ENCODE measurements at places on chromosomes 13 and 19. TPM values are rescaled to one million over a fixed set of nuclear protein-coding genes. Genes with fewer than 3 reads are reported as not detected.

DNA sequence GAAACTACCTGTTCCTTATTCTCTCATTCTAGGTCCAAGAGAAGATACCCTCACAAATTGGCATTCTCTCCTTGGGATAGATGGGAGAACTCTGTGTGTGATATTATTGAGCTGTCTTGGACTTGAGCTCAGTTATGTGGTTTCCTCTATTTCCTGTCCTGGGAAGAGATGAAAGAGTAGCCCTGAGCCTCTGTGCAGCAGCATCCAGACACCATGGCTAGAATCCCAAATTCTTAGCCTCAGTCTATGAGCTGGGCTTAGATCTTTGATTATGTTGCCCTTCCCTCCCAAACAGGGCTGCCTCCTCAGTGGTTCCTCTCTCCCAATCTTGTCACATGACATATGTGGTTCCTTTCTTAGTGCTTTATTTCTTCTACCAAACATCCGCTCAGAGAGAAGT, 290.7 kb downstream of the SPRY2 start:
- DNase-seq = no peak

EEF1AKMT1 gene
- total RNA-seq = 9.8 TPM

- DNase-seq = no peak
These were observed 53.6 kb upstream of the C1QTNF9B start for GRCh38 chr13:23950736-23951510.

- DNase-seq = no peak
These were observed 65.4 kb downstream of the SPATA13 start for GRCh38 chr13:24225930-24226329.

DNA sequence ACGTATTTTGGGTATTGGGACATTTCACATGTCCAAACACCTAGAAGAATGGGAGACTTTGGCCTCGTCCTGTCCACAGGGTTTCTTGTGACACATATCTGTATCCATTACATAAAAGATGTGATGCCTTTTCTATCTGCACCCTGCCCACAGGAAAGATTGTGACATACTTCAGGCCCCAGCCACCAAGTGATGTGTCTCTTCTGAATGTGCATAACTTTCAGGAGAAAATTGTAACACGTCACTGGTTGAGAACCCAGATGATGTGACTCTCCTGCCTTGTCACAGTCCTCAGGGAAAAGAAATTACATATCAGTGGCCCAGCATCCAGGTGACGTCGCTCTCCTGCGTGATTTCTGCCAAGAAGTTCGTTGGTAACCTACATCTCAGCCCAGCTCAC, 21.0 kb upstream of the ZNF681 start:
- DNase-seq = no peak

KLF1 gene
- not detected for total RNA-seq

SYDE1 gene
- 4.9 TPM for total RNA-seq

DNA sequence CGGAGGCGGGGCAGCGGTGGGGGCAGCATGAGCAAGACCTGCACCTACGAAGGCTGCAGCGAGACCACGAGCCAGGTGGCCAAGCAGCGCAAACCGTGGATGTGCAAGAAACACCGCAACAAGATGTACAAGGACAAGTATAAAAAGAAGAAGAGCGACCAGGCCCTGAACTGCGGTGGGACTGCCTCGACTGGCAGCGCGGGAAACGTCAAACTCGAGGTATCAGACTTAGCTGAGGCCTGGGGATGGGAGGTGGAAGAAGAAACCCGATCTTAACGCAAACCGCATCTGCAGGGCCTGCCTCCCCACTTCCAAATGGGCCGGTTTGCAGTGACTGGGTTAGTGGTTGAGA, 693 bp downstream of the RFXAP start:
- no peak for DNase-seq

FLT1 gene
- 0.25 TPM for total RNA-seq

SYNGR4 gene
- 0.49 TPM for total RNA-seq

GRCh38 chr19:50567052-50567841, 988 bp downstream of the LRRC4B start:
- no peak for DNase-seq

- DNase-seq = no peak
These were observed 5.9 kb downstream of the MBOAT7 start for GRCh38 chr19:54183431-54183830.

DNA sequence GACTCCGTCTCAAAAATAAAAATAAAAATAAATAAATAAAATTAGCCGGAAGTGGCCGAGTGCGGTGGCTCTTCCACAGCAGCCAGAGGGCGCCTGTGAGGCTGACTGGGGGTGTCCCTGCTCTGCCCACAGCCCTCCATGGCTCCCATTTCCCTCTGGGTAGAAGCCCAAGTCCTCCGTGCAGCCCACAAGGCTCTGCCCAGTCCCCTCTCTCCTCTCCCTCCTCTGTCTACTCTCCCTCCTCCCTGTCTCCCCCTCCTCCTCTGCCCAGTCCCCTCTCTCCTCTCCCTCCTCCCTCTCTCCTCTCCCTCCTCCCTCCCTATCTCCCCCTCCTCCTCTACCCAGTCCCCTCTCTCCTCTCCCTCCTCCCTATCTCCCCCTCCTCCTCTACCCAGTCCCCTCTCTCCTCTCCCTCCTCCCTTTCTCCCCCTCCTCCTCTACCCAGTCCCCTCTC, 20.4 kb downstream of the MISP start:
- DNase-seq = peak; percentile 55

DNA sequence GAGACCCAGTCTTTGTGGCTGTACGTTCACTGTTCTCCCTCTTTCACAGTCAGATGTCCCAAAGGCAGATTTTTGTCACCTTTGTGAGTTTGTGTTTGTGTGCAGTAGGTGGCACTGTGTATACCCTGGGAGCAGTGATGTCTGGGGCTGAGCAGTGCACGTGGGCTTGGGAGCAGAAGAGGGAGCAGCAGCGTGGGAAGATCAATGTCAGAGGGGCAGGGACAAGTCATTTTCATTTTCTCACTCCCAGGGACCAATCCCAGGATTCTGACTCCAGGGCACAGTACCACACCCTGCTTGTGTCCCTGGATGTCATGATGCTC, 2.0 kb upstream of the PSG6 start:
- no peak for DNase-seq

GRCh38 chr19:51252306-51253079, 1.6 kb downstream of the SIGLECL1 start:
- no peak for DNase-seq

DCUN1D2 gene
- 25.4 TPM for total RNA-seq

DNA sequence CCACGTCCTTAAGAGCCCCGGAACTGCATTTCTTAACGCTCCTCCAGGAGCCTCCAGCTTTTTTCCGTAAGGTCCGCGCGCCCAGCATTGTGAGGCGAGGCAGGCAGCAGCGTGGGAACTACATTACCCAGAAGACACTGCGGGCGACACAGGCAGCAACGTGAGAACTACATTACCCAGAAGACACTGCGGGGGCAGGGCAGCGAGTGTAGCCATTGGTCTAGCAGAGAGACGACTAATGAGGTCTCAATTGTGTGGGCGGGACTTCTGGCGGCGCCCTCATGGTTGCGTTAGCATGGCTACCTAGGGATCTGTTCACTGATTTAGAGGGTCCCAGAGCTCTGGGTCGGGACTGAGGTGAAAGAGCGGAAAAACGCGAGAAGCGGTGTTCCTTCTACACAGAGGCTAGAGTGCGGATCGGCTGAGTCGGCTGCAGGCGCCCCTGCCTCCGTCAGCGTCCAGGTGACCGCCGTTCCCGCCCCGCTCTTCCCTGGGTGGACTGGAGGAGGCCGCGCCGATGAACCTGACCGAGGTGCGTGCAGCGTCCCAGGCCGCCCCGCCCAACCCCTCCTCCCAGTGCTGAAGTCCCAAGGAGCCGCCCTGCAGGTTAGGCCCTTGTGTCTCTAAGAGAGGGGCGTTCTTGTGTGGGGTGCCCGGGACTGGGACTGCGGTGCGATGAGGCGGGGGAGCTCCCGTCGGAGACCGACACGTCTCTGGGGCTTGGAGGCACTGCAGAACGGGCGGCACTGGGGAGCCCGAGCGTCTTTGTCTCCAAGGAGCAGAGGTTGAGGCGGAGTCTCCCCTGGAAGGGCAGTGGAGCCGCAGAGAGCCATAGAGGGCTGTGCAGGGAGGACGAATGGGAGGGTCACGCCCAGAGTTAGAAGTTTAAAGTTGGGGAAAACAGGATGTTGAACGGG, at the start of gene ZNF749:
ZNF749 (plus strand) TSS at position 264 of the 917 bp plus-strand sequence; CDS start at position 518, 254 bp downstream.
- peak; percentile 96 for DNase-seq

DNA sequence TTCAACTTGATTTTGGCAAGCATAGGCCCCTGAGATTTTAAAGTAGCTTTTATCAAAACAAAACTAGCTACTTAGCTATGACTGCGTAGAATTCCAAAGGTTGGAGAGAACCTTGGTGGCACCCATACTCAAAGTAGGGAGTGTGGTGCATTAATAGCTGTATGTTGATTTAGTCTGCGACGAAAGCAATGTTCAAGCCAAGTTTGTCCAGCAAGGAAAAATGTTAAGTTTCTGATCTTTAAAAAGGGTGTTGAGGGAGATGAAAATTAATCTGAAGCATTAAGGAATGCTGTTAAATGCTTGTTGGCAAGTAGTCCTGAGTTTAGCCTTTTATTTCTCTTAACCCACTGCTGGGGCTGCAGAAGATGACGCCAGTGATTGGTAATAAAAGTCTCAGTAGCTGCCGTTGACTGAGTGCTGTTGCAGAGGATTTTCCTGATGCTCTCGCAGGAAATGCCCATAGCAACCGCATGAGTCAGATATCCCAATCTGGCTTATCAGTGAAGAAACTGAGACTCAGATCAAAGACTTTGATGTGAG, 75.9 kb upstream of the RNF113B start:
- DNase-seq = peak; percentile 21

GRCh38 chr13:29782798-29783197, 67.6 kb downstream of the UBL3 start:
- no peak for DNase-seq

SH2D3A gene
- 75.7 TPM for total RNA-seq

DNA sequence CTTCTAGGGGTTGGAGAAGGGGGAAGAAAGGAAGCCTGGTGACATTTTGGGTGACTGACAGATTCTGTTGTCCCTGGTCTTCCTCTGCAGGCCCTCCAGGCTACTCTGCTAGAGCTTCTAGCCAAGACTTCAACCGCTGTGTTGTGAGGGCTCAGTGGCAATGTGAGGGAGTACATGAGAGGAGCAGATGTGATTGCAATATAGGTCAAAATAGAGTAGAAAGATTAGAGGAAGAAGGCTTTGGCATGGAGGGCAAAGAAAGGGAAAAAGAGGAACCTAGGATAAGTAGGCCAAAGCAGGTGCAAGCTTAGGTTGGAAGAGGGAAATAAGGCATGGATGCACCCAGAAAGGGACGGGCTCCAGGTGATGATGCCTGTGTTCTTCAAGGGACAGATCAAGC, 216.9 kb downstream of the RGCC start:
- DNase-seq = no peak

GRCh38 chr19:38255383-38256014, 675 bp downstream of the PPP1R14A start:
- no peak for DNase-seq

- DNase-seq = no peak
These were observed 353.8 kb downstream of the DNAJC15 start for GRCh38 chr13:43377149-43377548.

- no peak for DNase-seq
These were observed 17.8 kb downstream of the LHFPL6 start for GRCh38 chr13:39585219-39585618.

C3 gene
- 7.0 TPM for total RNA-seq

DNA sequence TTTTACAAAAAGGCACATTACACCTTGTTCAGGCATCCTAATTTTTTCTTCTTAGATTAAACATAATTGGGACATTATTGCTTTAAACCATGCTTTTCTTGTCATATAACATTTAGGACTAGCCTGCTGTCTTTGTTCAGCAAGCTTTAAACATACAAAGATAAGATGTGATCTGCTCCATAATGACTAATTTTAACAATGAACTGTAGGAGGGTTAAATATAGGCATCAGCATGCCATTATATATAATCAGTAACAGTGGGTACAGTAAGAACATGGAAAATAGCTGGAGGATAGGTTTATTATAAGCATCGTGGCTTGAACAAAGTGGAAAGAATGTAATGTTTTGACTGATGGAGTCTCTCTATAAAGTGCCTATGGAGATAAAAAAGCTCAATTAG, 661.7 kb downstream of the SLITRK6 start:
- DNase-seq = no peak

DNA sequence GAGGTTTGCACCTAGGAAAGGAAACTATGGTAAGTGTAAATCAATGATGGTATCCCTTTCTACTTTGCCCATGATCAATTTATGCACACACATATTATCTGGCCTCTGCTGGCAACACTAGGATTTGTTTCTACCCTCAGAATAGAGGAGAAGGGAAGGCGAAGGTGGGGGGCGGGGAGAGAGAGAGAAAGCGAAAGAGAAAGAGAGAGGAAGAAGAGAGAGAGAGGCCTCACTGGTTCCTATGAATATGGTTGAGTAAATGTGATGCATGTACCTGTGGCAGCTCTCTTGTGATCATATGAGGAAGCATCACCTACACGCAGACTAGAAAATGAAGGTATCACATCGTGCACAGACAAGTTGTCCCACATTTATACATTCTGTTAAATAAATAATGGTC, 882.0 kb upstream of the SLITRK6 start:
- no peak for DNase-seq

GRCh38 chr13:59603646-59604045, 560.1 kb downstream of the DIAPH3 start:
- no peak for DNase-seq

- DNase-seq = peak; percentile 100
These were observed 563 bp upstream of the TOMM40 start for GRCh38 chr19:44890366-44891015.

DNA sequence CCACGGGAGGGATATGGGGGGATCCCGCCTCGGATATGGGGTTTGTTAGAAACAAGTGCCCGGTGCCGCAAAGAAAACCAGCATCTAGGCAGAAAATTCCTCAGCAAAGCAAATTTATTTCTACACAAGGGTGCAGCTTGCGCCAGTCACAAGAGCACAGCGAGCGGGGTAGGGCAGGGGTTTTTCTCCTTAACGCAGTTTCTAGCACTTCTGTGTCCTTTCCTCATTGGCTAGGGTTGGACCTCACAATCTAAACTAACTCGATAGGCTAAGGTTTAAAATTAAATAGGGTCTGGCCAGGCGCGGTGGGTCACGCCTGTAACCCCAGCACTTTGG, 595 bp downstream of the ZNF440 start:
- no peak for DNase-seq

- DNase-seq = no peak
These were observed 2040.3 kb upstream of the PCDH20 start for GRCh38 chr13:63455938-63456337.

GRCh38 chr13:113474179-113474578, 16.3 kb downstream of the DCUN1D2 start:
- DNase-seq = no peak

BORA gene
- total RNA-seq = 27.6 TPM
